ENCODE measurements at places on chromosomes 2 and 18.

DNA sequence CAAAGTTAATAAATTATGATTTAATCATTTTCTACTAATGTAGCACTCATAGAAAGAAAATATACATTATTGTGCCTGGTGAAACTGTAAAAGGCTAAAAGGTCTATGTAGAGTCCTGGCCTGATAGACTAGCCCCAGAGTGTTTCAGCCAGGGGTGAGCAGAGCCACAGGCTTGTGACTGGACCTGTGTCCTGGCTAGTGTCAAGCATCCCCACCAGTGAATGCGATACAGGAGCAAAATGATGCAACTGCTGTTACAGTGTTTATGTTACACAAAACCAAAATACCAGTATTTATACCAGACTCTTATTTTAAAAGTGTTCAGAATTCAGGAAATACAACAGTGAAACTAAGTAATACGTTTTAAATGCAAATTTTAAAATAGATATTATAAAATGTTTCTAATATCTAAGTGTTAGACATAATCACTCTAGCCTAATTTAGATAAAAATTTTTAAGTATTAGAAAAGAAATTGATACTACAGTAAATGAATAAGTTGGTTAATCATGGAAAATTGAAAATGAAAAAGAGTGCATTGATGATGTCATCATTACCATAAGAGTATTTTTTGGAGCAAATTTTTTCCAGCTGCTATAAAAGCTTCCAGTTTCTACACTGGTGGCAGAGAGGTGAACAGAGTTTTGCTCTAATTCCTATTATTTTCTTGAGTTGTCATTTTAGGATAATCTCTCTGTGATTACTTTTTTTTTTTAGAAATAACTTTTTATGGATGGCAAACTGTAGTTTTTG lies 6.2 kb upstream of the TSPYL6 start:
- DNase-seq: no peak

DNA sequence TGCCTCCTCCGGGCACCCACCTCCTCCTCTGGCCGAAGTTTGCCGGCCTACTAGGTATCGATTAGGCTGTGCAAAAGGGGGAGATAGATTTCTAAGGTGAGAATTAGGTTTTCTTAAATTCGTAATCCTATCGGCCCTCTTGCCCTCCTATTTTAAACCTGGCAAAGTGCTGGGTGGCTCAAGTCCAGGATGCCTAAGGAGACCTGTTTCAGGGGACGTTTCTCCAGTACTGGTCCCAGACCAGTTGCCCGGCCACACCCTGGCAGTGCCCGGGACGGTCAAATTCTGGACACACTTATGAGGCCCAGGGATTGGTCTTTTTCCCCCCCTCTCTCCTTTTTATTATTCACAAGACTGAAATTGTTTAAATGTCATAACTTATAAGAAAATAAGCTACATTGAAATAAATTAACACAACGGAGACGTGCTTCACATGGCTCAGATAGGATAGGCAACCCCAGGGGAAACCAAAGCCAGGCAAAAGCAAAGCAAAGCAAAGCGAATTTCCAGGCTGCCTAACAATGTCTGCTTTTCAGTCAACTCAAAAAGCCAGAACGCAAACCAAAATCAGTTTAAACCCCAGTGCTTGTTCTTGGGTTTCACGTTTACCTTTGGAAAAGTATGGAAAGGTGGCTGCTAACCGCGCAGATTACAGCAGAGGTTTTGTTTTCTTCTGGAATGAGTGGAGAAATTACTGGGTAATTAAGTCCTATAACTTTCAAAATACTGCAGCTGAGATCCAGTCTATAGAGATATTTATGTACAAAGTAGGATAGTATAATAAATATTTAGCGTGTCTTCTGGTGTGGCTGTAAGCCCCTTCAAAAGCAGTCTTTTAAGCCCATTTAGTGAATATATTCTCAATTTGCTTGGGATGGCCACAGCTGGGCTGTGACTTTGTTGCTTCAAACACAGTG lies 3.0 kb downstream of the GBX2 start:
- no peak for DNase-seq

- DNase-seq: no peak
Measured at GRCh38 chr2:197146995-197147394, 163.6 kb downstream of the ANKRD44 start.

DNA sequence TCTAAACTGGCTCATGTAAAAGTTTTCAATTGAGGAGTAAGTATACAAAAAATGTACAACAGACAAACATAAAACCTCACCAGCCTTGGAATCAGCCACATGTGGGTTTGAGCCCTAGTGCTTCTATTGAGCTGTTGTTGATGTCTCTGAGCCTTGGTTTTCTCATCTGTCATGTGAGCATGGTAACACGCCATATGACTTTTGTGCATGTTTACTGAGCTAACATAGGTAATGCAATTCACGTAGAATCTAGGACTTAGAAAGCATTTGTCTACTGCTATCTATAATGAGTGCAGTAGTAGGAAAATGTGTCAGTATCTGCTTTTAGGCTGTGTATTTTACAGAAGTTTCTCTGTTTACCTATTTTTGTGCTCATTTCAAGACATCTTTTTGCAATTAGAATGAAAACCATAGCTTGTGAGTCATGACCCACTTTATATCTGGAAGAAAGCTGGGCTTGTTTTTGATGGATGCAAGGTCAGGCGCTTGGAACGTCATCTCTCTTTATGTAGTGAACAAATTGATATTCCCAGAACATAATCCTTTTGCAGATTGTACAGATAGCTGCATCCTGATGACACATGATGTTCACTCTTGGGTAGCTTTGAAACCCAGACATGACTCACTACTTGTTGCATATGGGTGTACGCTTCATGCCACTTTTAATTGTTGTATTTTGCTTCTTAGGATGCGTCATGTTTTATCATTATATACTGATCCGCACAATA lies 94.3 kb downstream of the RNF144A start:
- DNase-seq: no peak

- no peak for DNase-seq
Measured at GRCh38 chr2:169010633-169011460, 20.3 kb downstream of the ABCB11 start.

GRCh38 chr2:57536535-57537231 lies 509.9 kb upstream of the VRK2 start:
- no peak for DNase-seq

- DNase-seq: no peak
Measured at GRCh38 chr2:24881623-24882022, 38.4 kb downstream of the ADCY3 start.

GRCh38 chr2:216635701-216636550 lies 2.7 kb downstream of the IGFBP2 start:
- no peak for DNase-seq

DNA sequence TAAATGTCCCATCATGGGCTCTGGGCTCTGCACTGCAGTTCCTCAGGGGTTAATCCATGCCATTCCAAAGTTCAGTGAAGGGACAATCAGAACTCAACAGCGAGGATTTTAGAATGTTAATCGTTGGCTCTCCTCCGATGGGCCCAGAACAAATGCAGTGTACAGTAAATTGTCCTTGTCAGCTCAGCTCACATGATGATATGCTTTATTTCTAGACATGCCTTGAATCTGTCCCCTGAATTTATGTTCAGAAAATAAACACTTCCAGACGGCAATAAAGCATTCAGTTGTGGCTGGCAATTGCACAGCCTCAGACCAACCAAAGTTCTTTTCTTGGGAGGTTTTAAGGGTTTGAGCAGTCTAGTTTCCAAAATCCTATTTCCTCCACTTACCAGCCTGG lies 981.2 kb downstream of the BCL11A start:
- DNase-seq: no peak

GRCh38 chr2:160015746-160016145 lies 46.7 kb downstream of the PLA2R1 start:
- no peak for DNase-seq

GRCh38 chr2:200943527-200944105 lies 19.8 kb downstream of the ORC2 start:
- DNase-seq: no peak

DNA sequence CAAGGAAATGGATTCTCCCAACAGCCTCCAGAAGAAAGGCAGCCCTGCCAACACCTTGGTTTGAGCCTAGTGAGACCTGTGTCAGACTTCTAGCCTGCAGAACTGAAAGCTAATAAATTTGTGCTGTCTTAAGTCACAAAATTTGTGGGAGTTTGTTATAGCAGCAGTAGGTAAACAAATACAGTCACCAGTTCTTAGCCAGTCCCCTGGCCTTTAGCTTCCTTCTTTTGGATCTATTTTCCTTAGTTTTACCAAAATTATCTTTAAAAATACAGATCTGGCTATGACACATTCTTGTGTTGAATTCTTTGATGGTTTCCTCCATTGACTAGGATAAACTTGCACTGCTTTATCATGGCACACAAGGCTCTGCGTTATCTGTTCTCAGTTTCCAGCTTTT lies 697.9 kb upstream of the FANCL start:
- DNase-seq: no peak

GRCh38 chr2:61538920-61539520 lies 864 bp upstream of the XPO1 start:
- no peak for DNase-seq

- DNase-seq: no peak
Measured at GRCh38 chr2:27091746-27092695, 5.4 kb downstream of the KHK start.

DNA sequence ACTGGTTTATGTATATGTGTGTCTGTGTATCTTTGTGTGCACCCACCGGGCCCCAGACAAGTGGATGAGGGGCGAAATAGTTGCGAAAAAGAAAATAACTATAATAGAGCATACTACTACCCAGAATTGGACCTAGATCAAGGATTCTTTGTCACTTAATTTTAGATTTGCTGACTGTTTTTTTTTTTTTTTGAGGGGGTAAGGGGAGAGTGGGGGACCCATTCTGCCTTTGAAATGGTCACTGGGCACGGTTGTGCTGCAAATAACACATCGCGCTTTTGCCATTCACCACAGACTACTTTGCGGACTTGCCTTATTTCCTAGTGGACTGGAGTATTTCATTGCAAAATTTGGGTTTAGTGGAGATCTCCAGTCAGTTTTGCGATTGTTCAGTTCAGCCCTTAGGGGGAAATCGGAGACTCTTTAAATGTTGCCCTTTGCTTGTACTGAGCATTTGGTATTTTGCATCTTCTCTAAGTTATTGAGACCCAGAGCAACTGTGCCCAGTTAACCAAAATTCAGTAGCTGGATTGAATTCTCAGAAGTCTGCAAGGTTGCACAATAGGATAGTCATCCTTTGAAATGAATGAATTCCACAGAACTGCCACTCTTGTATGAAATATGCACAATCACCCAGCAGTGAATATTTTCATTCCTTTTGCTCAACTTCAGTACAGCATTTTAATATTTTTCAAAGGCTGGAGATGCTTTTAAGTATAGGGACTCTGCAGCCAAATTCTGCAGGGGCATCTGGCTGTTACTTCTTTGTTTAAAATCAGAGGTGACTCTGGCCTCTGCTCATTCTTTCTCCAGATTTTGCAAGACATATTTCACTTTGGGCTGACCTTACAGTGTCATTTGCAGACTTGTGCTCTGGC lies 2.9 kb downstream of the TRIB2 start:
- DNase-seq: no peak

GRCh38 chr2:28534817-28535216 lies 39.0 kb downstream of the PLB1 start:
- DNase-seq: no peak

GRCh38 chr2:184444217-184444616 lies 154.1 kb upstream of the ZNF804A start:
- no peak for DNase-seq

DNA sequence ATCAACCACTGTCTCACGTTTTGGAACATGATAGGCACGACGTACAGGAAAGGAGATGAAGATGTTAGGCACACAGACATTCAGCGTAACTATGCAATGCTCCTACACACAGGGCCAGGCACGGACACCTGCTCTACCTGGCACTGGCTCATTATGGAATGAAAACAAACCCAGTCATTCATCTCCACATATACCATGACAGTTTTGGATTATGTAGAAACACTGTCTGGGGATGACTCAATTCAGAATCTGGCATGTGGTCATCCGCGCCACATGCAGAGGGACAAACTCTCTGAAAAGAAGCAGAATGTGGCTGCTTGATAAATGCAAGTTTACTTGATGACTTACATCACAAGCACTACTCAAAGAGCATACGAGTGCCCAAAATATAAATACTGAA lies 29.5 kb upstream of the NFU1 start:
- DNase-seq: no peak

DNA sequence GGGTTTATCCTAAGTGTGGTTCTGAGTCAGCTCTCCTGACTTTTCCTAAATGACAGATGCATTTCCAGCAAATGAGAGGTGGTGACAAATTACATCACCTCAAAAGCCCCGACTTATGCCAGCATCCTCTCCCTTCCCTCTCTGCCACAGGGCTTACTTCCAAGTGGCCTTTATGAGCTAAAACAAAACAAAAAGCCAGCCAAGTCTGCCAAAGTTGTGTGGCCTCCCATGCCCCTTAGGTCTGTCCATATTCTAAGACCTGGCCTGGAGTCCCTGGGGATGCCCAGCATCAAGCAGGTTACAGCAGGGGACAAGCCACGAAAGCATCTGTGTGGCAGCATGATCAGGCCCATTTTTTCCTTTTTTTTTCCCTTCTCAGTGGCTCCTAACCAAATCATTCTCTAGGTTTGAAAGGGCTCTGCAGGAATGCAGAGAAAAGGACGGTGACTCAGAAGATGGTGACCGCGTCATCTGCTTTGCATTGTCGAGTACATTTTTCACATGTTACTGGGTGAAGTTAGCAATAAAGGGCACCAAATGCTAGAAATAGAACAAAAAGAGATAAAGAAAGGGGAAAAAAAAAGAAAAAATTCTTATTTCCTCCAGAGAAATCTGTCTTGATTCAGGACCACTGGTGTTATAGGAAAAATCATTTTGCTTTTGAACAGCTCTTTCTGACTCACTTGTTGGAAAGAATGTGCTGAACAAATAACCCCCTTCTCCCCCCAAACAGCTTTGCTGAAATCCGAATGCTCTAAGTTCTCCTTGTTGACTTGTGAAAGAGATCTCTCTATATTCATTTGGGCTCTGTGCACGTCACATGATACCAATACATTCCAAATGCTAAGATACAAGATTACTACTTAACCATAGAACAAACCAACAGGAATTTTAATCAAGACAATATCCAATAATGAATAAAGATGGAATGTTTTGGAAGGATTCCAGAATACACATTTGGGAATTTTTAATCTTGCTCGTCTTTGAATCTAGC lies 178.7 kb downstream of the EN1 start:
- DNase-seq: no peak

- no peak for DNase-seq
Measured at GRCh38 chr2:36444216-36444936, 88.8 kb downstream of the CRIM1 start.

DNA sequence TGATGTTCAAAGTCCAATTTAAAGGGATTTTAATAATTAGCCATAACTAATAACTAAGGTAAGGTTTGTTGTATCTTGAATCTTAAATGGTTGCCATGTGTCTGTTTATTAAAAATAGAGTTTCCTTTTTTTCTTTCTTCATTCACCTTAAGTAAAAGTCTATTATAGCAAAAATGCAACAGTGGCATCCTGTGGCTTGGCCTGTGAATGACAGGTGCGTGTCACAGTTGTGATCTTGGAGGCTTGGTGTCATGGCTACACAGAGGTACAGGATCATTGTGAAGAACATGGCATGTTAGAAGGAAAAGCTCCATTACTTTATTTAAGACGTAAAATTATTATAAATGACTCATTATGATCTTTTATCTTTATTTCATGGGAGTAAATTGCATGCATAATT lies 246.1 kb downstream of the BCL2 start:
- no peak for DNase-seq

Data from stimulated activated CD4-positive, alpha-beta T cell treated with anti-CD3 and anti-CD28 coated beads, TNF-alpha, amount 100 ng/mL, for 1 hour (primary cell).